Stimulated activated CD8-positive, alpha-beta memory T cell treated with anti-CD3 and anti-CD28 coated beads, Interleukin-7, amount 100 ng/mL, for 24 hours (primary cell): ENCODE measurements at places on chromosomes 6 and 20.

GRCh38 chr20:17698384-17698783, 1.4 kb upstream of the BANF2 start:
- DNase-seq, result no peak

GRCh38 chr6:18260448-18261106, 3.8 kb downstream of the DEK start:
- DNase-seq, result no peak

DNA sequence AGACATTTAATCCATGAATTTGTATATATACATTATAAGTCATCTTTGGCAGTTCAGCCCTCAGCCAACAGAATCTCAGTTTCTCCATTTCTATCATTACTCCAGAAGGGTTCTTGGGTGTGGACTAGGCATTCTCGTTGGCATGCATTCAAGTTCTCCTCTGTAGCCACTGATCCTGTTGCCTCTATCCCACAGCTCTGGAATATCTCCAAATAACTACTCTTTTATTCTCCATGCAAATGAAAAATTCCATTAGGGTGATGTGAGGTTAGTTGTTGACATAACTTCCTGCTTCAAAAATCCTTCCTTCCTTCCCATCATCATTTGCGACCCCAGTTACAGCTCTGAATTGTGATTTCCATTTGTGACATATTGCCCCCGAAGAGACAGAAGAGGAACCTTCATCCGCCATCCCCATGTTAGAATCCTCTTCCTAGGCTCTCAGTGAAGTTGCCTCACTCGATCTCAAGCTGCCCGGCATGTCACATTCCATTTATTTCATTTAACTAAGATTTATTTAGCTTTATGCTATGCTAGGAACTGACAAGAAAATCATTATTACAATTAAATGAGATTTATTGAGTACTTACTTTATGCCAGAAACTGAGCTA, 93.7 kb upstream of the EDN1 start:
- DNase-seq, result no peak

GRCh38 chr20:32893263-32894025, 34.7 kb downstream of the EFCAB8 start:
- DNase-seq, result no peak

DNA sequence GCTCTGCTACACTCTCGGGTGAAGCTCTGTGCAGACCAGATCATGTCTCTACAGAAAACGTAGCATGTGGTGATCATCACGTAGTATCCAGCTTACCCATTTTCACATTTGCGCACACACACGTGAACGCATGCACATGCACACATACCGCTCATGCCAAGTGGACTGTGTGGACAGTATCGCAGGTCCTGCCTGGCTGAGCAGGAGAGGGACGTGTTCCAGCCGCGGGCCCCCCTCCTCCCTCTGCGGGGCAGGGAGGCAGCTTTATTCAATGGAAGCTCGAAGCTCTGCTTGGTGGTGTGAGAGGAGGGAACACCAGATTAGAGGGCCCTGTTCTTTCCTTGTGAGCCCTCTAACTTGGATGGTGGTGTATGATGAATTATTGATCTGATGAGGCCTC, 51.1 kb downstream of the CDH26 start:
- no peak for DNase-seq

- DNase-seq, result no peak
Measured at GRCh38 chr6:35496841-35497570, at the start of gene TEAD3. Gene TEAD3, minus strand, starts transcription at chr6:35497079.

DNA sequence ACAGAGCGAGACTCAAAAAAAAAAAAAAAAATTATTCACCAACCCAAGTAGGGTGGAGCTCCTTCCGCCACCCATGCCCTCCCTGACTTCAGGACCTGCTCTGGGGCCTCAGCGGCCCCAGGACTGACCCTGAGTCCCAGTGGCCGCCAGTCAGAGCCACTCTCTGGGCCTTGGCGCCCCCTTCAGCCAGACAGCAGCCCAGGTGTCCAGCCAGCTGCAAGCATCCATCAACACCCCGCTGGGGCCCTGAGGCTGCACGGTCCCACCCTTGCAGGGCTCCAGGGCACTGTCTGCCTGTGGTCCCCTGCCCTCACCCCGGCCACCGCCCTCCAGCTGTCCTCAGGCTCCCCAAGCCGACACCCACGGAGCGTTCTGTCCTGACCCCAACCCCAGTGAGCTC, 11.4 kb upstream of the KCNQ2 start:
- no peak for DNase-seq

DNA sequence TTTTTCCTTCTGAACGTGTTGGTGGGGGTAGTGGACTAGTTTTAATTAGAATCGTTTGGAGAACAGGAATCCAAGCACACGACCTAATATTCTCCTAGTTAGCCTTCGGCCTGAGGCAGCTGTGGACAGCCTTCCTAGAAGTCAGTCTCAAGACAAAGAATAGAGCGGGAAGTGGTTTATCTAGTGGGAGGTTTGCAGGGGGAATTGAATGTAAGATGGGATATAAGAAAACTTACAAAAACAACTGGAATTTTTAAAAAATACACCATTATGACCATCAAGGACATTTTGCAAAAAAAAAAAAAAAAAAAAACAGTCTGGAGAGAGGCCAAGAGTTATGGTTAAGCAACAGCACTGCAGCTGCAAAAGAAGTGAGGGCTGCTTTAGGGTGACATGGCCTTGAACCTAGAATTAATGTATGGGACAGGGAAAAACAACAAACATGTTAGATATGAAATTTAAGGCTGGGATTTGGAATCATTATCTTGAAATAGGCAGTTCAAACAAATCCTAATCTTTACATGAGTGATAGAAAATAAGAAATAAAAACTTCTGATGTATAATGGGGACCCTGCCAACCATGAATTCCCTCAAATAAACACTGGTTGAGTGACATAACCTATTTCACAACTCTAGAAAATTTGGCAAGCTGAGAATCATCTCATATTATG, 40.2 kb downstream of the PLAGL1 start:
- DNase-seq, result no peak

DNA sequence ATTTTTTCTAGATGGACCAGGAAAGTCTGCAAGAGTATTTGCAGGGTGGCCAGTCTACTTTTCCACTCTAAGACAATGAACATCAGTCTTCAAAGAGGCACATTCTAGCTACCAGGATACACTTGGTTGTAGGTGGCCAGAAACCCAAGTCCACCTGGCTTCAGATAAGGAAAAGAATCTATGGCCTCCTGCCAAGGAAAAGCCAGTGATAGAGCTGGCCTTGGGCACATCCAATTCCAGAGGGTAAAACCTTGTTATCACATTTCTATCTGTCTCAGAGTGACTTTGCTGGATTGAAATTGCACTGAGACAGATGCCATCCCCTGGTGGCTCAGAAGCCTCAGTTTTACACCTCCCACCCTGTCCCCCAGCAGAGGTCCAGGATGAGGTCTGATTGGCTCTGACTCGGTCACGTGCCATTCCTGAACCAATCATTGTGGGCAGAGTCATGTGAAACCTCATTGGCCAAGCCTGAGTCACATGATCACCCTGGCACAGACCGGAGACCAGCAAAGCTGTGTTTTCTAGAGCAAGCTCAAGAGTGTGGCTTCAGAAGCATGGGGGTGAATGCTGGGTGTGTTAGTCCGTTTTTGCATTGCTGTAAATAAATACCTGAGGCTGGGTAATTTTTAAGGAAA, 497.4 kb upstream of the SULF2 start:
- no peak for DNase-seq

DNA sequence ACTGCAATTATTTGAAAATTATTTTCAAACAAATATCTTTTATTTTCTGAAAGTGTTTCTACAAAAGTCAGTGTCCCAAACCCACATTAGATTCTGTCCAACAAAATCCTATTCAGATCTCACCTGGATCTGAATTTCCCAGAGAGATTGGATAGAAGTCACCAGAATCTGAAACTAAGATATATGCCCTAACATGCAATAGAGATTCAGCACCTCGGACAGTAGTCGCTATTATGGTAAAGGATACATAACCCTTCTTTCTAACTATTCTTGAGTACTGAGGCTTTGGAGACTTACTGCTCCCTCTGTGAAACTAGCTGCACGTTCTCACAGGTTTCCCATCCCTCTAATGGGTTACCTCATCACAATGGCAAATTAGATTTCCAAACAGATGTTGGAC, 151.4 kb downstream of the ID4 start:
- no peak for DNase-seq

DNA sequence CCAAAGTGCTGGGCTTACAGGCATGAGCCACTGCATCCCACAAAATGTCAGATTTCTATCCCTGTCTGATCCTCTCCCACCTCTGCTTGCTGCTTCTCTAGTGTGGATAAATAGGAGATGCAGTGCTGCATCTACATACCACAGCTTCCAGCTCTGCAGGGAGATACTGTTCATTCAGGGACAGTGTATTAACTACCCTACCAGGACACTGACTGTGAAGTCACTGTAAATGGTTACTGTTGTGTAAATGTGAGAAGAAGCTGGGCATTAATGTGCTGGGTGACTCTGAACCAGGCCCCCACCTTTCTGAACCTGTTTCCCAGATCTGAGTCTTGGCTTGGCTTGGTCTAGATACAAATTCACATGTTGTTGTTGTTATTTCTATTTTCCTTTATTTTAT, 488.6 kb upstream of the SULF2 start:
- no peak for DNase-seq

- DNase-seq, result no peak
Measured at GRCh38 chr6:134247844-134248580, 69.9 kb downstream of the SGK1 start.

- no peak for DNase-seq
Measured at GRCh38 chr6:163466839-163467390, 52.4 kb downstream of the QKI start.

GRCh38 chr6:117423754-117424153, 2.0 kb downstream of the ROS1 start:
- DNase-seq, result no peak

GRCh38 chr6:29980511-29980910, 38.2 kb downstream of the HLA-A start:
- DNase-seq, result no peak

DNA sequence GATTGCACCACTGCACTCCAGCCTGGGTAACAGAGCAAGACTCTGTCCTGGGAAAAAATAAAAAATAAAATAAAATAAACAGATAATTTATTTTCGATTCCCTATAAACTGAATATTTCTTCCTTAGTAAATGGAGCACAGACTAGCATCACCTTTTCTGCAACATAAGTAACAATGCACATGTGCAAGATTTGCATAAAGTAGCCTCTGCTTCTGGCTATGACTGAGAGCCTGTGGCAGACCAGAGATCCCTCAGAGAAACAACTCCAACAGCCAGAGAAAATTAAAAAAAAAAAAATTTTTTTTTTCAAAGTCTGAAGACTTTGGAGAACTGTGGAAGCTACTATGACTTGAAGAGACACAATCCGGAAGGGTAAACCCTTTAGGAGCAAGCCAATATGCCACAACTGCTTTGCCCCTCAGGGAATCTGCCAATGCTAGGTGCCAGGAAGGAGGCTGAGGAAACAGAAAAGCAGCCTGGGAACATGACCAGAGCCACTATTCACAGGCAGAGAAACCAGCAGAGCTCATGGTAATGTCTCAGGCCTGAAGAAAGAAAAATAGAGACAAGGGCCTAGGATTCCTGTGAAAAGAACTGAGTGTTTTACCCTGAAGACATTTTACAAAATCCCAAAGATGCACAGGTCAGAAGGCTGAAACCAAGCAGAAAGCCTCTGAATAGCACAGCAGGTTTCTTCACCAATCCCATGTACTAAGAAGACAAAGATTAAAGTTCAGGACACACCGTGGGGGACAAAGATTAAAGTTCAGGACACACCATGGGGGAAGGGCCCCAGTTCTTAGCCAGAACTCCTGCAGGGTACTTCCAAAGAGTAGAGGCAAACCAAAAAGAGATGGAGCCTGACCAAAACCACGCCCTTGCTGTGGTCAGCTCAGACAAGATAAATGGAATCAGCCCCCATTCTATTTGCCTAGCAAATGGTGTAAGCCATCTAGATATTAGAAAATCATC, 25.8 kb downstream of the B4GALT5 start:
- DNase-seq, result no peak

DNA sequence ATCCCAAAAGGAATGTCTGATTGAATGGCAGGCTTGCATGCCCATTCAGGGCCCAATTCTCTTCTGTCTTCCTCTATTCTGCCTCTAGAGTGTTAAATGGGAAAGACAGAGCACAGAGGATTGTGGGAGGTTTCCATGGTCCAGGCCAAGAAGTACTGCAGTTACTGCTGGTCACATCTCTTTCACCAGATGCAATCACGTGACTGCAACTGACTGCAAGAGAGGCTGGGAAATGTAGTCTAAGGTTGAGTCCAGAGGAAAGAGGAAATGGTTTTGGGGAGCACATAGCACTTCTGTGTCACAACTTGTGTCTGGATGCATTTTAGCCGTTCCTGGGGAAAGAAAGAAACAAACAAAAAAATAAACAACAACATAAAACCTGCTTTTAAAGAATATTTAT, 336.4 kb upstream of the BTBD3 start:
- DNase-seq, result no peak

DNA sequence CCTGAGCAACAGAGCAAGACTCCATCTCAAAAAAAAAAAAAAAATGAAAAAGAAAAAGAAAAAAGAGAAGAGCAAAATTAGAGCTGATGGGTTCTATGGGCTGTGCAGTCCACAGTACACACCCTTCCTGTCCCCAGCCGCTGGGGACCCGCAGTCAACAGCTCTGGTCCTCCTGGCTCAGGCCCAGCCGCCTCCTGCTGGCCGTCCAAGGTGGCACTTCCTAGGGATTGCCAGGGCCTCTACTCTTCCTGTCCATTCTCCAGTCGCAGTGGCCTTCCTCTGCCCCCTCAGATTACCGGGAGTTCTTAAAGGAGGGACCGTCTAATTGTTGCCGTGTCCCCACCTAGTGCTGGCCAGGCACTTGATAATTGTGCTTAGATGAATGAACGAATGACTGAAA, 41.7 kb downstream of the TMEM242 start:
- DNase-seq, result no peak

DNA sequence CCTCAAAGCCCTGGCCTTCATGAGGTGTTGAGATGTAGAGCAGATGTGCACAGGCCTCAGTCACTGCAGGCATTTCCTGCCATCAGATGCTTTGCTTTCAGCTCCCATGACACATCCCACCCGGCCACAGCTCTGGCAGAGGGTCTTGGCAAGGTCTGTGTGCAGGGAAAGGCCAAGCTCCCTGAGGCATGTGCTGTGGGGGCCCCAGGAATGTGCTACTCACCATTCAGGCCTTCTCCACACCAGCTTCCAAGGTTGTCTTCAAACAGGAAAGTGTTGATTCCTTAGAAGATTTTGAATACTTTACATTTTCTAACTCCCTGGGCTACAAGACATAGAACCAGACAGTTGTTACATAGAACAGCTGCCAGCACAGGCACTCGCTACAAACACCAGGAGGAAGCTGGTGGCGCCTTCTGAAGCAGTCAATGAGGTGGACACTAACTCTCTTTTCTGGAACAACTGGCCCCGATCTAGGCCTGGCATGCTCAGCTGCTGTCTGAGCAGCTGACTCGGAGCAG, 27.8 kb downstream of the CASS4 start:
- no peak for DNase-seq

DNA sequence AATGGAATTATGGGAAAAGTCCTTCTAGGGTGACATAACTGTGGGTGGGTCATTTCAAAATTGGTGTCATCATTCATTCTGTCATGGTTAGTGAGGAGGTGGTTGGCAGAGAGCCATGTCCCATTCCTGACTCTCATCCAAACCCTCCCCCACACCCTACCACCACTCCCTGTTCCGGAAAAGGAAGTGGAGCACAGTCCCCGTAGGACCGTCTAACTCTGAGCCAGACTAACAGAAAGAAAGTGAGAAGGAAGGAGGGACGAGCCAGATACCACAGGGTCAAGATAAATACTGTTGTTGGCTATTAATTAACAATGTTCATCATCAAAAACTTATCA, 4.8 kb downstream of the TRIM10 start:
- no peak for DNase-seq
